ENCODE measurements at places on chromosomes 1 and 21.
A peak's percentile ranks its signal among the peaks of the same experiment; 100 is the strongest.

- no peak for DNase-seq
Observed at GRCh38 chr1:185860311-185860710, 126.1 kb downstream of the HMCN1 start.

- DNase-seq: no peak
Observed at GRCh38 chr21:17554679-17555465, 42.0 kb downstream of the CXADR start.

DNA sequence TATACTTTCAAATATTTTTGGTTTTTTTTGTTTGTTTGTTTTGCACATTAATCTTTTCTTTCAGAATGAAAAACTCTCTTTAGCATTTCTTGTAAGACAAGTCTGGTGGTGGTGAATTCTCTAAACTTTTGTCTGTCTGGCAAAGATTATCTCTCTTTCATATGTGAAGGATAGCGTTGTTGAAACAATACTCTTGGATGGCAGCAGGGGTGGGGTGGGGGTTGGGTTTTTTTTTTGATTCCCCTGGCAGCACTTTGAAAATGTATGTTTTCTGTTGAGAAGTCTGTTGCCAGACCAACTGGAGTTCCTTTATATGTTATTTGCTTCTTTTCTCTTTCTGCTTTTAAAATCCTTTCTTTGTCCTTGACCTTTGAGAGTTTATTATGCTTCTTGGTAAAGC, 160.2 kb downstream of the VAV3 start:
- no peak for DNase-seq

DNA sequence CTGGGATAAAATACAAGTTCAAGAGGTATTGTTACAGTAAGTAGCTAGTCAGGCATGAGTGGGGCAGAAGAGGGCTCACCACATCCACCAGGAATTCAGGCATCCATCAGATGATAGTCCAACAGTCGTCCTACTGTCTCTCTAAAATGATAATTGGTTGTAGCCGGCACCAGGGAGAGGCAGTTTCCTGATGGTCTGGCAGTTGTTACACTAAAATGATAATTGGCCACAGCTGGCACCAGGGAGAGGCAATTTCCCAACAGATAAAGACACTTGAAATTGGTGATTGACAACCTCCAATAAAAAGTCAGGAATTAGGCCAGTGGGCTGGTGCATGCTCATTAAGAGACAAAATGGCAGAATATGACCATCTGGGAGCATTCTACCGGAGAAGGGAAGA, 545.8 kb downstream of the AMY1C start:
- DNase-seq: no peak

GRCh38 chr1:86149591-86149990, 7.0 kb downstream of the COL24A1 start:
- DNase-seq: no peak

DNA sequence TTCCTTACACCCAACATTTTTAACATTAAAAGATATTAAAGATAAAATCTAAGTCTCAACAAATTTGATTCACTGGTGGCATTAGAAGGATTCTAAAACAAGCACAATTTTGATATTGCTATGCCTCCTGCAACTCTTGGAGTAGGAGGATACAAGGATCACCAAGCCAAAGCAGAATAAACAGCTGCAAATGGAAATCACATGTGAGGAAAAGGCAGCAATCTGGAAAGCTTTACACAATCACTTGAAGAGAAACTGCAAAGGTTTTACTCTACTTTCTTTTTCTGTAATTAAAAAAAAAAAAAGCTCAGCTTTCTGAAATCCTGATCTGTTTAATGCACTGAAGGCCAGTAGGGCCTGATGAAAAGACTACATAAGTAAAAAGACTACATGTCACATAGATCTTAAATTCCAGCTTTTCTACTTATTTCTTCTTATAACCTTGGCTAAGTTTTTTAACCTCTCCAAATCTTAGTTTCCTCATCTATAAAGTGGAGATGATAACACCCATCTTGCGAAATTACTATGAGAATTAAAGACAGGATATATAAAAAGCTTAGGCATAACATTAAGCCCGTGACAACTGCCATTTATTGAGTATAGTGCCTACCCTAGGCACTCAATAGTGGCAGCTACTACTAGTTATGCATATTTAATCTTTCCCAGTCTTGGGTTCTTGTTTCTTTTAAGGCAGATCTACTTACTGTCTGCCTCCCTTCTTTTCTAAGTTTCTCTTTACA, 73.5 kb downstream of the EPS15 start:
- no peak for DNase-seq

- DNase-seq: no peak
Observed at GRCh38 chr1:32971576-32971975, 7.0 kb upstream of the RNF19B start.

- DNase-seq: no peak
Observed at GRCh38 chr1:53541761-53542550, 82.8 kb downstream of the DMRTB1 start.

- DNase-seq: no peak
Observed at GRCh38 chr1:161727256-161727924, 6.0 kb downstream of the FCRLB start.

DNA sequence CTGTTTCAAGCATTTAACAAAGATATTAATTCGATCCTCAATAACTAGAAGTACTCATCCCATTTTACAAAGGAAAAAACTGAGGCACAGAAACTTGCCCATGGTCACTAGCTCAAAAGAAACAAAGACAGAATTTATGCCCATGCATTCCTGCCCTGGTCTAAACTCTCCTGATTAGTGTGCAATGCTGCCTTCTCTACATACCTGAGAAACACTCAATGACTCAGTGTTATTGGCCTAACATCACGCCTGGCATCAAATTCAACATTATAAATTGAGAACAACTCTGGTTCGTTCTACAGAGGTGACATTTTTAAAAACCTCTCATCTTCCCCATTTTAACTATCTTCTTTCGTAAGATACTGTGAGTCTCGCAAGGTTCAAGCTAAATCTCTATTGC, 5.2 kb downstream of the APP start:
- no peak for DNase-seq

DNA sequence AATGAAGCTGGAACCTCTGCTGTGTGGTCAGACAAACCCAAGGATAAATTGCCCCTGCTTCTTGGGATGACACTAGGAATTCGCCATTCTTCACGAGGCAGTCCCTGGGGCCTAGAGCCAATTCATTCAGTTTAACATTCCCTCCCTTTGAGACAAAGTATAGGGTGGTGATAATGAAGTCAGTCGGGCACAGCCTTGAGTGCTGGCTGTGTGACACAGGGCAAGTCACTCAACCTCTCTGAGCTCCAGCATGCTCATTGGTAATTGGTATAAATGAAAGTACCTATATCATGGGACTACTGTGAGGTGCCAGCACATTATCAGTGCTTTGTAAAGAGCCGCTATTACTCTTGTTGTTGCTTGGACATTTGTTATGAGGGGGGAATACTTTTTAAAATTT, 64.9 kb upstream of the DIRAS3 start:
- DNase-seq: no peak

DNA sequence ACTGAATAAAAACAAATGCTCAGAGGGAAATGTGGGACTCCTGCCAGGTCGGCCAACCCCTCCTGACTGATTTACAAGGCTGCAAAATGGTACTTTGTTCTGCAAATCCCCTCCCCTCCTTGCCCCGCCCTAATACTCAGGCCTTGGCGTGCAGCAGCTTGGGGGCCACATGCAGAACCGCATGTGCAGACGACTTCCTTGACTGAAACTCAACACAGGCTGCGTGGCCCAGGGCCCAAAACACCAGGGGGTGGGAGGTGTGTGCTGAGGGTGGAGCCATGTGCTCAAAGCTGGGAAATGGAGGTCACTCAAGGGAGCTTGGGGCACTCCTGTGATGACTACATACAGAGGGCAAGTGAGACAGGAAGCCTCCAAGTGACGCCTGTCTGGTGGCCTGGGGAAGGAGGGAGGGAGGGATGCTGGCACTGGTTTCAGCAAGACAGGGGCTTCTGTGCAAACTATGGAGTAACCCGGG, 87.2 kb downstream of the MRPL37 start:
- peak; percentile 68 for DNase-seq

DNA sequence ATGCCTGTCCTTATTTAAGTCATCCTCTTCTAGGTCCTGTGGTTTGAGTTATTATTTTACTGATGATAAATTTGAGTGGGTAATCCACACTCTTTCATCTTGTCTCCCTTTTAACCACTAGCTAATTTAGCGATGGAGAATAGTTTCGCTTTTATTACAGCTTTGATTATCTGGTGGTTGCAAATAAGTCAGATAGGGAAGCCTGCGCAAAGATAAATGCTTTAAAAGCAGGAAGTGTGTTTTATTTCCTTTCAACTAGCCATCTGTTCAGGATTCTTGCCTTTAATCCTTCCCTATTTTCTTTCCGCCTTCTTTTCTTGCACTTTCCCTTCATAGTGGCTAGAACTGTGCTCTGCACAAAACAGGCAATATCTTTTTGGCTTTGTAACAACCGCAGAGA, 129.0 kb downstream of the TGFB2 start:
- no peak for DNase-seq

GRCh38 chr1:34984435-34984792, 733 bp downstream of the TMEM35B start:
- no peak for DNase-seq

- DNase-seq: no peak
Observed at GRCh38 chr1:64117492-64117891, 85.9 kb upstream of the UBE2U start.

GRCh38 chr1:3510956-3511250, 56.4 kb downstream of the ARHGEF16 start:
- no peak for DNase-seq

GRCh38 chr1:61079898-61080336, 2.4 kb upstream of the NFIA start:
- no peak for DNase-seq

GRCh38 chr21:14693997-14694396, 147.9 kb upstream of the SAMSN1 start:
- no peak for DNase-seq

DNA sequence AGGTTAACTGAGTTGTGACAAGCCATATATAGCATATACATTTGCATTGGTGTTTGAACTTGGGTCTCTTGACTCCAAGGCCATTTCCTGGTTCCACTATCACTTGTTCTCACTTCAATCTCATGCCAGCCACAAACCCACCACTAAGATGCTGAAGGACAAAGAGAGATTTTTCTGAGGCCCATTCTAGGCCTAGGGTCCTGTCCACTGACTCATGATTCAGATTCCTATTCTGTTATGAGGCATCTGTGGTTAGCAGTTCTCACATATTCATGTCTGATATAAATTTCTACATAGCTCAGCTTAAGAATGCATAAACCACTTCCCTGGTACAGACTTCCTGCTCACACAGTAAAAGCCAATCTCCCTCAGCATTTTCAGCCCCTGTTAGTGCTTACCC, 326.1 kb upstream of the BEND5 start:
- DNase-seq: no peak

GRCh38 chr1:106910798-106911197, 145.7 kb upstream of the PRMT6 start:
- DNase-seq: no peak

GRCh38 chr1:245715291-245715701, 560.5 kb downstream of the KIF26B start:
- no peak for DNase-seq

- DNase-seq: no peak
Observed at GRCh38 chr21:36735201-36735515, 36.2 kb downstream of the SIM2 start.

DNA sequence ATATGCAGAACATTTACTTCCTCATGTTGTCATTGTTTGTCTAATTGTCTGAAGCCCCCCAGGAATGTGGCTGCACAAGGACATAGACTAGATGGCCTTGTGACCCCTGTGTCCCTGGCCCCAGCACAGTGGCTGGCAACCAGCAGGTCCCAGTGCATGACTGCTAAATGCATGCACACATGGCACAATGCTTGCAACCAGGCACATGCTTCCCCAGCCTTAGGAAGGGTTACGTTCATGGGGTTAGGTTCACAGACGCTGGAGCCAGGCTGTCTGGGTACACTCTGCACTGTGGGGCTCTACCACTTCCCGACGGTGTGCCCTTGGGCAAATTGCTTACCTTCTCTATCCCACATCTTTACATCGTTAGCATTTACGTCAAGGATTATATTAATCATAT, 21.2 kb upstream of the CLIC6 start:
- DNase-seq: no peak

- peak; percentile 2 for DNase-seq
Observed at GRCh38 chr1:244353551-244354091, 98.1 kb downstream of the ADSS2 start.

DNA sequence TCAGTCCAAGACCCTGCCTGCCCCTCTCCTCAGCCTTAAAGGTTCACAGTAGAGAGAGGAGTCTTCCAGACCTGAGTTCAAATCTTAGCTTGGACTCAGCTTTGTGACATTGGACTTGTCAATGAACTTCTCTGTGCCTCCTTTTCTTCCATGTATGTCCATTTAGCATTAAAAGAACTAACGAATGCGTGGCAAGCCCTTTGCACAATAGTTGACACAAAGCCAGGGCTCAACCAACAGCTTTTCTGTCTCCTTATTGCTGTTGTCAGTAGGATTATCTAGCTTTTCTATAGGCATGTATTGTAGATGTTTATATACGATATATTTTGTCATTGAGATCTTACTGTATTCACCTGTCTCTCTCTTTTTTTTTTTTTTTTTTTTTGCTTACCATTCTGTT, 450.8 kb downstream of the PTPRU start:
- no peak for DNase-seq

GRCh38 chr21:45244799-45245340, 42.8 kb downstream of the POFUT2 start:
- DNase-seq: no peak

GRCh38 chr1:110430901-110431300, 20.0 kb upstream of the PROK1 start:
- no peak for DNase-seq

- no peak for DNase-seq
Observed at GRCh38 chr1:35533586-35533985, 23.6 kb downstream of the KIAA0319L start.
